Right lobe of liver (tissue), 6 donors: ENCODE measurements at places on chromosomes 6 and 20. TPM values are rescaled to one million over a fixed set of nuclear protein-coding genes. Genes with fewer than 3 reads are reported as not detected.

- no peaks in the 10 kb centered on the region for H3K4me1 ChIP-seq
- DNase-seq: no peak
- H3K27ac ChIP-seq: no peak overlapping the region
- no peaks in the 10 kb centered on the region for H3K36me3 ChIP-seq
These were observed 10.1 kb upstream of the MRGBP start for GRCh38 chr20:62786157-62786556.

GRCh38 chr20:42018979-42019378 lies 400.8 kb upstream of the CHD6 start:
- H3K27me3 ChIP-seq: no peaks in the 10 kb centered on the region
- H3K27ac ChIP-seq: no peak overlapping the region
- no peaks in the 10 kb centered on the region for H3K4me1 ChIP-seq
- DNase-seq: no peak
- no peak overlapping the region for H3K4me3 ChIP-seq

LHFPL5 gene
- not detected for total RNA-seq

DNA sequence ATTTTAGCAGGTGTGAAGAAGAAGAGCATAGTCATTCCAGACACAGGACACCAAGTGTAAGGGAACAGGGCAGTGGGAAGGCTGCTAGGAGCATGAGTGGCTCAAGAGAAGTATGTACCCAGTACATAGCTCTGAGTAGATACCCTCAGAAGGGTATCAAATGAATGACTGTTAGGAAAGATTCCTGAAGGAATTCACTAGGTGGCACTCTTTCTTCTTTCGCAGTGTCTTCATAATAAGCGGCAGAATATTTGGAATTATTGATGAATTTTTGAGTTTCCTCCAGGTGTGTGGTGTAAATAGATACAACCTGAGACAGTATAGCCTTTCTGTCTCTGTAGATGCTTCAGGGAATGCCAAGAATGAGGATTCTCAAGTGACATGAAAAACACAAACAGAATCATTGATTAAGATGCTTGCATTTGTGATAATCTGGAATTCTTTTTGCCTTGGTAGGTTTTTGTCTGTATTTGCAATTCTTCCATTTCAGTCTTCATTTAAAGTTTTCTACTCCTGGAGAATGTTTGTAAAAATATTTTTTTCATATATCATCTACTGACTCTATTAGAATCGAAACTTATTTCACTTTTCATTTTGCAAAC lies 264.3 kb upstream of the RIMS1 start:
- H3K27ac ChIP-seq: no peak overlapping the region
- H3K4me3 ChIP-seq: no peak overlapping the region
- H3K4me1 ChIP-seq: no peaks in the 10 kb centered on the region
- no peaks in the 10 kb centered on the region for H3K36me3 ChIP-seq
- no peak for DNase-seq

DNA sequence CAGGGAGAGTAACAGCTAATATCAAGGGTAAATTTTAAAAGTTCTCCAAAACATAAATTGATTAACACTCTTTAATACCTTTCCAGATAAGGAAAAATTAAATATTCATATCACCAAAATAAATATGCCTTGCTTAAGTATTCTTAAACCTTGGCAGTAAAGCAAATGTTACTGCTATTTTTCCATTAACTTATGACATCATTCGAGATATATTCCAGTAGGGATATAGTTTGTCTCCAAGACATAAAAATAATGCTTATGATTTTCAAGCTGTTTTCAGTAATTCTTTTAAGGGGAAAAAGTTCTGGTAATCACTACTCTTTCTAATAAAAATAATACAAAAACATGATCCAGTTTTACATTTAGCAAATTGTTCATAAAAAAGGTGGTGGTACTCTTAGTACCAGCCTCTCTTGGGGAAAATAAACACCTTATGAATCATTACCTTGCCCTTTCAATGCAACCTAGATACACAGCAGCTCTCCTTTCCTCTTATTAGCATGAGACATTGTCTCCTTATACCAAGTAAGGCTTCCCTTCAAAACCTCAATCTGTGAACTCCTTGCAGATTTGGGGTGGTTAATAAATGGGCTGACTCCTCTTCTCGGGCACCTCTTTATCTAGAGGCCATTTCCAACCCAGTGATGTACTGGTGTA lies 31.5 kb upstream of the LTV1 start:
- no peaks in the 10 kb centered on the region for H3K27me3 ChIP-seq
- no peak overlapping the region for H3K27ac ChIP-seq
- H3K4me1 ChIP-seq: no peaks in the 10 kb centered on the region
- H3K36me3 ChIP-seq: no peaks in the 10 kb centered on the region
